ENCODE measurements at places on chromosomes 3 and 15.

DNA sequence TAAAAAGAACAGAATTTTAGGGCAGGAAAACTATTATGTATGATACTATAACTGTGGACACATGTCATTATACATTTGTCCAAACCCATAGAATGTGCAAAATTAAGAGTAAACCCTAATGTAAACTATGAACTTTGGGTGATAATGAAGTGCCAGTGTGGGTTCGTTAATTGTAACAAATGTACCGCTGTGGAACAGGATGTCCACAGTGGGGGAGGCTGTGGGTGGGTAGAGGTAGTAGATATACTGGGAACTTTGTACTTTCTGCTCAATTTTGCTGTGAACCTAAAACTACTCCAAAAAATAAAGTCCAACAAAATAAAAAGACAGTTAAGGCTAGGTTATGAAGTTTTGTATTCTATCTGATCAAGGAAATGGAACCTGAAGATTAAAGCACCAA lies 24.8 kb downstream of the CD96 start:
- no peak for DNase-seq

DNA sequence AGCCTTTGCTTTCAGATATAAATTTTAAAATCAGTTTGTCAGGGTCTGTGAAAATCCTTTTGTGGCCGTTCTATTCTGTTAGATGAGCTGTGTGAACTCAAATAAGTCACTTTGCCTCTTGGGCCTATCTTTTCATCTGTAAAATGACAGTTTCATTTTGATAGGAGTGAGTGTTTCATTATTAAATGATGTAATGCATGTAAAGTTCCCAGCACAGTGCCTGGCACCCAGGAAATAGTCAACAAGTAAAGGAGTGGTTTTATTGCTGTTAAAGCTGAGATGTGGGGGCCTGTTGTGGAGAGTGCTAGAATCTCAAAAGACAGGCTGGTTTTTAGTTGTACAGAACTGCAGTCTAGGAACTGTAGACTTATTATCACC lies 394.5 kb upstream of the CFAP20DC start:
- DNase-seq: no peak

GRCh38 chr3:147618691-147619090 lies 209.5 kb downstream of the ZIC1 start:
- DNase-seq: no peak

DNA sequence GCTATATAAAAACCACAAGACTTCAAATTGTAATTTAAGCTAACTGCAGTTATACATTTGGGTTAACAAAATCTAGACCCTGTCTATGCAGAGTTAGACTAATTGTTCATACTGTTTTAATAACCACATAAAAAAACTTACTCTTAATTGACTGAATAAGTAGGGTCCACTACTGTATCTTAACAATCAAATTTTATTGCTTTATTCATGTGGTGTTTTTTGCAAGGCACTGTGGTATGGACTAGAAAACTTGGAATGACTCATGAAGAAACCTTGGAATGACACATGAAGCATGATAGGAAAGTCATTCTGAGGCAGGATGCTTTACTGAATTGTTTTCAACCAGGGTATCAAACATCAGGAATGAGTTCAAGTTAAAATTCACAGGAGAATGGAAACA lies 2.3 kb downstream of the SERP1 start:
- no peak for DNase-seq

- DNase-seq: no peak
Observed at GRCh38 chr15:95869920-95870319, 460.6 kb upstream of the NR2F2 start.

DNA sequence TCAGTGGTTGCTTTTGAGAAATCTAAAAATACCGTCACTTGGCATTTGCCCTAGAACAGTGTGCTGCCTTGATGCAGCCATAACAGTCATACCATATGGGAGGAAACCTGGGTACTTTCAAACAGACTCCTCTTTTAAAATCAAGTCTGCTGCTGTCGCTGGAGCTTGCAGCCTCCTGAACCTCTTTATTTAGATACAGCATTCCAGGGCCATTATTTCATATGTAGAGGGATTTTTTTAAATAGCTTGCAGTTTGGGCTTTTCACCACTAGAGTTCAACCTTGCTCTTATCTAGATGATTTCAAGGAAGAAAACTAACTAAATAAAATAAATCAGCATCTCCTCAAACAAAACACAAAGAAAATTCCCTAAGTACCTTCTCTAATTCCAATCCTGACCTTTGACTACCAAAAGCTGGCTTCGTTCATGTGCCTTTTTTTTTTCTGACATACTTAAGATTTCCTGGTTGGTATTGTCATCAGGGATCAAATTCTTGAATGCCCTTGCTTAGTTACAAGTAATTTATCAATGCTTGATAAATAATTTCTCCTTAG lies 111.6 kb downstream of the KBTBD8 start:
- no peak for DNase-seq

- DNase-seq: no peak
Observed at GRCh38 chr15:68658151-68658550, 79.4 kb downstream of the CORO2B start.

GRCh38 chr3:127834771-127835170 lies 12.5 kb upstream of the MGLL start:
- DNase-seq: no peak

DNA sequence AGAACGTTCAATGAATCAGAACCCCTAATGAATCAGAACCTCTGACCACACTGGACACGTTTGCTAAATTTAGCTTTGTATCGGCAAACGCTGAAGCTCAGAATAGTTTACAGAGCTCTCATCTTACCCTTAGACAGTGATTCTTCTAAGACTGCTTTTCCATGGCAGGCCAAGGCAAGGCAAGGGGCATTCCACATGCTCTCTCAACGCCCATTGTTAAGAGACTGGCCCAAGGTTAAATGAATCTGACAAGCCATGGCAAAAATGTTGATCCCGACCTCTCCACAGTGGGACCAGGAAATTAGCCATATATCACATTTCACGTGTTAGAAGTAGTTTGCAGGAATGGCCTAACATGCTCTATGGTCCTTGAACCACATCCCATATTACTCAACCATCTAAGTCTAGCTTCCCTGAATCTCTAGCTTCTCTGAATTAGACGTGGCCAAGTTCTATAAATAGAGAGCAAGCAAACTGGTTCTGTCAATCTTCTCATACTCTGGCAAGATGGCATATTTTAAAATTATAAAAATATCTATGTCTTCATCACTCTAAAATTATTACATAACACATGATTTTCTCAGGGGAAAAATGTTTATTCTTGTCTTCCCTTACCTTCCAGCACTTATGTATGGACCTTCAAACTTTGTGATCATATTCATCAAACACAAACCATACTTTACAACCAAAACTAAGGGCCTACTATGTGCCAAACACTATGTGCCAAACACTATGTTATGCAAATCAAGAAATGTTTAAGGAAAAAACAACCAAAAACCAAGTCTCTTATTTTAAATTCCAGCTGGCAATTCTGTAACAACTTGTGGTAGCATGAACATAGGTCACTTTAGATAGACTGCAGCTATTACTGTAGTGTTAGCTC lies 54.3 kb downstream of the AAGAB start:
- DNase-seq: no peak

DNA sequence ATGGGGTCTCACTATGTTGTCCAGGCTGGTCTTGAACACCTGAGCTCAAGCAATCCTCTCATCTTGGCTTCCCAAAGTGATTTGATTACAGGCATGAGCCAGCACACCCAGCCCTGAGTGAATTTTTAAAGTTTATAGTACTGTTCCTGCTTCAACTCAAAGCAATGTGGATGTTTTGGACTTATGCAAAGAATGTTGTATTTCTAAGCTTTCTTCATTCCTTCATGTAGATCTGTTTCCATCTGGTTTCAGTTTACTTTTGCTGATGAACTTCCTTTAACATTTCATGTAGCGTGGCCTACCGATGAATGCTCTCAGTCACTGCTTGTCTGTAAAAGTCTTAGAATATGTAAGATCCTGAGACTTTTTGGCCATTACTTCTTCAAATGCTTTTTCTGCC lies 23.2 kb downstream of the NRG4 start:
- no peak for DNase-seq

GRCh38 chr3:82416830-82417229 lies 655.4 kb upstream of the GBE1 start:
- no peak for DNase-seq

DNA sequence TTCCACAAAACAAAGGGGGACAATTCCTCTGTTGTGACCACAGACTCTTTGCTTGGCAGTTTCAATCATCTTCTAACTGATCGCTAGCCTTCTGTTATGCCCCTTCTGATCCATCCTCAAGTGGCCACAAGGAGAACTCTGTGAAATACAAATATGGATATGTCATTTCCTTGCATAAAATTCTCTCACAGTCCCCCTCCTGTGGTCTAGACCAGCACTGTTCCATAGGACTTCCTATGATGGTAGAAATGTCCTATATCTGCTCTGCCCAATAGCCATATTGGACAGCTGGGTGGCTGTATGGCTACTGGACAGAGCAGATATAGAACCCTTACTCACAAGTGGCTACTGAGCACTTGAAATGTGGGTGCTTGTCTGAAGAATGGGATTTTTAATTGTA lies 25.9 kb upstream of the SNRK start:
- no peak for DNase-seq

DNA sequence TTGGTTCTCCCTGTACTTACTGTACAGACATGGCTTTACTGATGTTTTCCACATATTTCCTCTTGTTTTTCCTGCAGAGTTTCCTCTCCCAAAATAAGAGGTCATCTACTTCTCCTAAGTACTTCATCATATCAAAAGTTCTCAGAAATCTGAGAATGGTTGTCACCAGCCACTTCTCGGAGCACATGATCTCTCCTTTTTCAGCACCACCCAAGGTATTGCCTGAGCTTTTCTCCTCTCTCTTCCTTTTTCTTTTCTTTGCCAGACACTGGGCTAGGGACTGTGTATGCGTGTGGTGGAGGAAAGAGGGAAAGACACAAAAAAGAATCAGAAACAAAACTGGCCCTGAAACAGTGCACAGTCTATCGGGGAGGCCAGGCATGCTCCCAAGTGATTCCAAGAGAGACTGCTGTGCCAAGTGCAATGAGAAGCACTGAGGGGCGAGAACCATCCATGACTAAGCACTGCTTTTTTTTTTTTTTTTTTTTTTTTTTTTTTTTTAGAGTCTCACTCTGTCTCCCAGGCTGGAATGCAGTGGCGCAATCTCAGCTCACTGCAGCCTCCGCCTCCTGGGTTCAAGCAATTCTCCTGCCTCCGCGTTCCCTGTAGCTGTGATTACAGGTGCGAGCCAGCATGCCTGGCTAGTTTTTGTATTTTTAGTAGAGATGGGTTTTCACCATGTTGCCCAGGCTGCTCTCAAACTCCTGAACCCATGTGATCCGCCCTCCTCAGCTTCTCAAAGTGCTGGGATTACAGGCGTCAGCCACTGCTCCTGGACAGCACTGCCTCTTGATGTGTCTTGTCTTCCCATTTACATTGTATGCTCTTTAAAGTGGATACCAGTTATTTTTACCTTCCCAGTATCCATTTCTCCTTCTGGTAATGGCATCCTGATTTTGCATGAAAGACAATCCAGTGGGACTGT lies 194.0 kb upstream of the FEZF2 start:
- no peak for DNase-seq

DNA sequence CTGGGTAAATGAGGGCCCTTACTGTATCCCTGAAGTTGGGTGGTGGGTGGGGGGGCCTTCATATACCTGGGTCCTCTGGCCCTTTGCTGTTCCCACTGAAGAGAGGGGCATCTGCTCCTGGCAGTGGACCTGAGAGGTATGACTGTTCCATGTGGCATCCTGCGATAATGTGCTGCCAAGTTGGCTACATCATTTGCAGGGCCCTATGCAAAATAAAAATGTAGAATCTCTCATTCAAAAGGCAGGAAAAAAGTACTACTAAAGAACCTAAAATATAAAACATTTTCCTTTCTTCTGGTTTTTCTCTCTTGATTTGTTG lies 49.2 kb upstream of the RYK start:
- DNase-seq: no peak

All from NCI-H2029 (cell line).